ENCODE measurements at places on chromosomes 11 and 22.

DNA sequence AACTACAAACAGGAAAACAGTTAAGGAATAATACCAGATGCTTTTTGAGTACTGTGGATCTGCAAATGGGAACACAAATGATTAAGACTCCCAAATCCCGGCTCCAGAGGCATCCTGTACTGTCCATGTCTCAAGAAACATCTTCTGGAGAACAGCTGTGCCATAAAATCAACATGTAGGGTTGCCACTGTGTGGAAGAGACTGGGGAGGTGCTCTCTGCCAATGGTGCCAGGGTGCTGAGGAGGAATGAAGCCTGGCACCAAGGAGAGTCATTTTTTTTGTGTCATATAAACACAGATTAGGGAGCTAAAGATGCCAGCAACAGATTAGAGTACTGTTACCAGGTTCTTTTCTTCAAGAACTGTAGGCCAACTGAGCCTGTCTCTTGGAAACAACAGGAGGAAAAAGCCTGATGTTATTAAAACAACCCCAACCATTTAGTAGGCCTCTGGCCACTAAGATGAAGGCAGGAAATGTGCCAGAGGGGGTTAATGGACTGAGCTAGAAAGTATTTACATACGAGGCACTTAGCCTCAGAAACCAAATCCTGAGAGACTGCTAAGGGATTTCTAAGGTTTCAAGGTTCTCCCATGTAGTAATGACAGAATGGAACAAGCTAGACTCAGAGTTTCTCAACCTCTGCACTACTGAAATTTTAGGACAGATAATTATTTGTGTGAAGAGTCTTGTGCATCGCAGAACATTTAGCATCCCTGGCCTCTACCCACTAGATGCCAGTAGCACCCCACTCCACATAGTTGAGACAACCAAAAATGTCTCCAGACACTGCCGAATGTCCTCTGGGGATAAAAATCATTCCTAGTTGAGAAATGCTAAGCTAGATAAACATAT, 54.6 kb upstream of the CHRM4 start:
- DNase-seq, result no peak

GRCh38 chr11:66080055-66080817, 10.2 kb downstream of the PACS1 start:
- DNase-seq, result peak; percentile 70

DNA sequence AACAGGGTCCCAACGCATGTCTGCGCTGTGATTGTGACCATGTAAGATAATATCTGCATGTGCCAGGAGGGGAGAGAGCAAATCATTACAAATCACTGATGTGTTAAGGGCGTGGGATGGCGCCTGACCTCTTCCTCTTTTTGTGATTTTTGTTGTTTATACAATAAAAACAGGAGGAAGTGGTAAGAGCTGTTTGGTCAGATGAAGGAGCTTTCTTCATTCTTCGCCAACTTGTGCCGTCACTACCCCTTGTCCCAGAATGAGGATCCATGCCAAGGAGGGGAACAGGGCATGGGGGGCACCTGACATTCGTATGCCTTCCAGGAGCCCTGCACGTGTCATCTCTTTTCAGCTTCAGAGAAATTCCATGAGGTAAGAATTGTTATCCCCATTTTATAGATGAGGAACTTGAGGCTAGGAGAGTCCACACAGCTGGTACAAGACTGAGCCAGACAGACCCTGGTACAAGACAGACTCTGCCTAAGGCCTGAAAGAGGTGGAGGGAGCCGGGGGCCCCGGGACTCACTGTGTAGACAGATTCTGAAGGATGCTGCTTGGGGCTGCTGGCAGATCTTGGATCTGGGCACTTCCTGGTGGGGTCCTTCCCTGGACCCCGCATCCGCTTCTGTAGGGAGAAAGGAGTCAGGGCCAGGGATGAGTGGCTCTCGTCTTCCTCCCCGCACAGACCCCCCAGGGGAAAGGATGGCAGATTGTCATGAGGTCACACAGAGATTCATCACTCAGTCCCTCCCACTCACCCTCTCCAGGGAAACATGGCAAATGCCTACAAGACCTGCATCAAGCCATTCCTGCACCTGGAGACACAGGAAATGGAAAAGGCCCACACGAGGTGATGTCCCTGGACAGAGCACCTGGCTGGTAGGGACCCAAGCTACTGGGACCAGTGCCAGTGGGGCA, 34.6 kb downstream of the NFAM1 start:
- DNase-seq, result no peak

GRCh38 chr11:5291207-5291838, 10.4 kb downstream of the OR51B4 start:
- no peak for DNase-seq

DNA sequence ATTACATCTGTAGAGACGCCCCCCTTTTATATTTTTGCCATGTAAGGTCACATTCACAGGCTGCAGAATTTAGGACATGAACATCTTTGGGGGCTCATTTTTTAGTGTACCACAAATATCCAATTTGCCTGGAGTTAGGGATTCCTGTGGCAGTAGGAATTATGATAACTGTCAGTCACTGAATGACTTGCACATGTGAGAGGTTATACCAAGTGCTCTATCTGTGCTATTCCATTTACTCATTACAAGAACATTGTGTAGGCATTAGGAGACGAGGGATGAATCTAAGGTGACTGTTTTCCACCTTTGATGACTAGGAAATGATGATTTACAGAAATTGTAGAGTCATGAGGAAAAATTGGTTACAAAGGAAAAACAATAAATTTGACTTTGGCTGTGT, 79.3 kb downstream of the LIF start:
- DNase-seq, result no peak

DNA sequence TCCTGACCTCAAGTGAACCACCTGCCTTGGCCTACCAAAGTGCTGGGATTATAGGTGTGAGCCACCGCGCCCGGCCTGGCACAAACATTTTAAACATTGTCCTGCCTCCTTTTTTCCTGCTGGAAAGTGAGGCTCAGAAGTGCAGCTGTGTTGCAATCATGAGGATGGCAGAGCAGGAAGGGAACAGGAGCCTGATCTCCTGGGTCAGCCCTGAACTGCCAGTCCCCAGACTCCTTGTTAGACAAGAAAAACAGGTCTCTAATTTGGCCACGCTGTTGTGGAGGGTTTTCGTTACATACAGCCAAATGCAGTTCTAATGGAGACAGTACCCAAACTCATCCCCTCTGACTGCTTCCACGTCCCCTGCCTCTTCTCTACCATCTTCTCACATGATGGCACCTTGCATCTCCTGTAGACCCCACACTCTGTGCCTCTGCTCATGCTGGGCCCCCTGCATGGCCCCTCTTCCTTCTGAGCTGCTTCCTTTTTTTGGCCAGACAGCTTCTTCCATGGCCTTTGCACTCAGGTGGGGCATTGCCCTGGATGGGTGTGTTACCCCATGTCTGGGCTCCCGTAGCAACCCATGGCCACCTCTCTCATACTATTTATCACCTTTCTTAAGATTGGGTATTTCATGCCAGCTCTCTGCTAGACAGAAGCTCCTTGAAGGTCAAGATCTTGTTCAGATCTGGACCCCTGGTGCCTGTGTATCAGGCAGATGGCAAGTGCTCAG, 227.1 kb downstream of the CEP164 start:
- no peak for DNase-seq

DNA sequence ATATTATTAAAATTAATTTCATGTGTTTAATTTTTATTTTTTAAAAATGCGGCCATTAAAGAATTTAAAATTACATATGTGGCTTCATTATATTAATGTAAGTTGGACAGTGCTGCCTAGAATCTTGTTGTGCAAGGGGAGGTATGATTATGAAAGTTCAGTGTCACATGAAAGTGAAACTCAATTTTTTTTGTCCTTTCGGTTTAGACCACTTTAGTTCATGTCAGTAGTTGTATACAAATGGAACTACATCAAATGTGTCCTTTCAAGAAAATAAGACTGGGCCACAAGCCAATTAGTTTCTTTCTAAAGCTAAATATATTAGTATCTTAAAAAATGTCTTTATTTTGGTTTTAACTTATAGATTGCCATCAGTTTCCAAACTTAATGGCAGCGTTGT, 35.7 kb downstream of the TBCEL start:
- DNase-seq, result no peak

DNA sequence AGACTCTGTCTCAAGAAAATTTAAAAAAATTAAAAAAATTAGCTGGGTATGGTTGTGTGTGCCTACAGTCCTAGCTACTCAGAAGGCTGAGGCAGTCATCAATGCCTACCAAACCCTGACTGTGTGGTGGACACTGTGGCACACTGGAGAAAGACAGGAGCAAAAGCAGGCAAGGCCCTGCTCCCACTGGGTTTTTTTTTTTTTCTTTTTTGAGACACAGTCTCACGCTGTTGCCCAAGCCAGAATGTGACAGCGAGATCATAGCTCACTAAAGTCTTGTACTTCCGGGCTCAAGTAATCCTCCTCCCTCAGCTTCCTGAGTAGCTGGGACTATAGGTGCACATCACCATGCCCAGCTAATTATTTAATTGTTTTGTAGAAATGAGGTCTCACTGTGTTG, 4.6 kb downstream of the NEFH start:
- DNase-seq, result no peak

GRCh38 chr22:47421846-47422245, 659.4 kb downstream of the TBC1D22A start:
- no peak for DNase-seq

GRCh38 chr11:130407978-130408377, 20.4 kb downstream of the ADAMTS8 start:
- no peak for DNase-seq

GRCh38 chr11:36376009-36376887, 80.2 kb downstream of the PRR5L start:
- no peak for DNase-seq

GRCh38 chr11:2579315-2580060, 120.3 kb downstream of the KCNQ1OT1 start:
- peak; percentile 5 for DNase-seq

DNA sequence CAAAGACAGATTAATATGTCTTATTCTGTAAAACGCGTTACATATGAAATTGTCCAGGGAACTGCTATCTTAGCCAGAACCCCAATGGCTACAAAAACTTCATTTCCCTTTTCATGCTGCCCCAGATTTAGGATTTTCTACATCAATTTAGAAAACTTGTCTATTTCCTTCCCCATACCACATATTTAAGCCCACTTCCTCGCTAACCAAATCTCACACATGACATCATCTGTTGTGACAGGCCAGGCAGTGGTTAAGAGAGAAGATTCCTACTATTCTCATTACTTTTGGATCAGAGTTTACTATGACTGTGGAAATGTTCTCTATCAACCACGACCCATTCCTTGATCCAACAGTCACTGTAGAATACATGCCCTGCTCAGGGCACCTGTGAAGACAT, 15.9 kb downstream of the CCDC82 start:
- no peak for DNase-seq

All from activated naive CD4-positive, alpha-beta T cell treated with anti-CD3 and anti-CD28 coated beads, Interleukin-2, amount 50 U/mL, for 16 hours (primary cell).